ENCODE measurements at places on chromosomes 2 and 18.

GRCh38 chr2:94982675-94983074 is 42.8 kb upstream of the MAL start:
- DNase-seq: no peak

DNA sequence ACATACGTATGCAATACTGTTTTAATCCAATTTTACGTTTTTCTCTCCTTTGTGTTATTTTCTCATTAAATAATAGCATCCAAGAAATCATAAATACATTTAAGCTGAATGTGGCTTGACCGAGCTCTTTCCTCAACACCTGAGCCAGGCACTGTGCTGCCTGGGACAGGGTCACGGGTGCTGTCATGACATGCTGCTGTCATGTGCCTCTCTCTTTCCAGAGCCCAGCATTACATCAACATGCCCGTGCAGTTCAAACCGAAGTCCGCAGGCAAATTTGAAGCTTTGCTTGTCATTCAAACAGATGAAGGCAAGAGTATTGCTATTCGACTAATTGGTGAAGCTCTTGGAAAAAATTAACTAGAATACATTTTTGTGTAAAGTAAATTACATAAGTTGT is 94.1 kb upstream of the LDLRAD4 start:
- no peak for DNase-seq

DNA sequence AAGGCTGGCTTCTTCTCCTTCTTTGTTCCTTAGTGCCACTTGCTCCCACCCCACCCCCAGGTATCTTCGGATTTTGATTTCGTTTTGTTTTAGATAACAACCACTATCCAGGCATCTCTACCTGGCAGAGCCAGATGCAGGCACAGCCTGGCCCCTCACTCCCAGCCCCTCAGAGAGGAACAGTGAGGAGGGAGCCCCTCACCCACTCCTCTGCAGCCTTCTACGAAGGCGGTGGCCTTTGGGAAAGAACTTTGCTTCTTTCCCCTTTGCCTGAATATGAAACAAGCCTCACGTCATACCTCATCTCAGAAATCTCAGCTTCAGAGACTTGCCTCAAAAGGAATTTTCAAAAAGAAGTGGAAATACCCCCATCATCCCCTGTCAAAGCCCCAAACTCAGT is 6.3 kb upstream of the CYP26B1 start:
- no peak for DNase-seq

DNA sequence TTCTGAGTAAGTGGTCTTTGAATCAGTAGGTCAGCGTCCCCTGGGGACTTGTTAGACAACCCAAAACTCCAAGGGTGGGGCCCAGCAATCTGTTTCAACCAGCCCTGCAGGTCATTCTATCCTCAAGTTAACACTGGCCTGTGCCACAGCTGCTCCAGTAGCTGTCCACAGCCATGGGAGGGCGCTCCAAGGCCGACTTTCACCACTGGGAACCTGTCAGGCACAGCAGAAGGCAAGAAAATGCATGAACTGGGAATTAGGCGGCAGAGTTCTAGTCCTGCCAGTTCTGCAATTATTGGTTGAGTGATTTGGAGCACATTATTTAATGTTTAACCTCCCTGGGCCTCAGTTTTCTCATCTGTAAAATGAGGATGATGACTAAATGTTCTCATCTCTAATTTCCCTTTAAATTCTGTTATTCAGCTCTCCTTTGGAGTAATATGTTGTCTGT is 17.4 kb upstream of the MRPL33 start:
- DNase-seq: peak; percentile 77

- DNase-seq: no peak
Measured at GRCh38 chr2:41847744-41848441, 199.9 kb upstream of the PKDCC start.

DNA sequence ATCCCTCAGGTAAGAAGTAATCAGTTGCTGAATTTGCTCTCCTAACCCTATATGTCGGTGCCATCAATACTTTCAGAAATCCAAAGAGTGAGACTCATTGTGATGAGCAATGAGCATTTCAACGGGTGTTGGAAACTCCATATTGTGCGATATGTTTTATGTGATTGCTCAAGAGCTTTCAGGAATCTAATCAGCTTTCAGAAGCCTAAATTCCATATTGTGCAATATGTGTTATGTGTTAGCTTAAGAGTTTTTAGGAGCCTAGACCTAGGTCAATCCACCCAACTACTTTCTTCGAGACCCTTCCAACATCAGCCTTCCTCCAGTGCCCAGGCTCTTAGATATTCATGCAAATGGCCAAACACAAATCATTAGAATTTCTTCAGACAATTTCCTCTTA is 277.3 kb downstream of the DSC3 start:
- no peak for DNase-seq

GRCh38 chr2:188701836-188702235 is 272.3 kb upstream of the COL3A1 start:
- DNase-seq: no peak

DNA sequence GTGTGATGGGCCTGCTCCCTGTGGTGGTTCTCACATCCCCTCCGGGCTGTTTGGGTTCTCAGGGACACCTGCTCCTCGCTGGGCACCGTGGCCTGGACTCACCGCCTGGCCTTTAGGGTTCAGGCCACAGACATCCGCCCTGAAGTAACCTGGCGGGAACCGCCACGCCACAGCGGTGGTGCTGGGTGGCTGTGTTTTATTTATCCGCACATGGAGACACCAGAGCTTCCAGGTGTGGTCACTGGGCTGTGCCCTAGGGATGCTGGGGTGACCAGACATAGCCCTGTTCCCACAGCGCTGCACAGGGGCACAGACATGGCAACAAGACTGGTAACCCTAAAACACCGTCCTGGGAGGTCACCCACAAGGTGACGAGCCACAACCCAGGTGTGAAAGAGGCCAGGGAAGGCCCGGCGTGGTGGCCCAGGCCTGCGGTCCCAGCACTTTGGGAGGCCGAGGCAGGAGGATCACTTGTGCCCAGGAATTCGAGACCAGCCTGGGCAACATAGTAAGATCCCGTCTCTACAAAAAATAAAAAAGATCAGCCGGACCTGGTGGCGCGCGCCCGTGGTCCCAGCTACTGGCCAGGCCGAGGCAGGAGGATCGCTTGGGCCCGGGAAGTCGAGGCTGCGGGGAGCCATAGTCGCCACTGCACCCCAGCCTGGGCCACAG is 649 bp upstream of the HSBP1L1 start:
- DNase-seq: no peak

- no peak for DNase-seq
Measured at GRCh38 chr18:74692367-74693013, 94.8 kb downstream of the ZNF407 start.

DNA sequence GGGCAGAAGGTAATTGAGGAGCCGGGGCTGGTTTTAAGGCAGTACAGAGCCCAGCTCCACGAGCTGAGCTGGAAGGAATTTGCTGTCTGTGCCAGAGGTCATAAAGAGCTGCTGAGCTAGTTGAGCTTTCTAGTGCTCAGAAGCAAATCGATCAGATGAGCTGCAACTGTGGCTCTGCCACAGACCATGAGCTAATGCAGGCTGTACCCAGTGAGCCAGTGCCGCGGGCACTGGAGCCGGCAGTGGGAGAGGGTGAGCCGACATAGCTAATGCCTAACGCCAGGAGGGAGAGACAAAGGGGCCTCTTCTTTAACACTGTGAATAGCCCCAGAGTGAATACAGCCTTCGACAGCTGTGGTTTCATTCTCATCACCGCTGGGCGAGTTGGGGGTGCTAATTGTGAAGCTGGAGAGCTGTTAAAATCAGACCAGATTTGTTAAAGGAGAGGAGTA is 410.1 kb upstream of the TCF4 start:
- DNase-seq: no peak

- no peak for DNase-seq
Measured at GRCh38 chr2:61405813-61406212, 65.1 kb downstream of the USP34 start.

DNA sequence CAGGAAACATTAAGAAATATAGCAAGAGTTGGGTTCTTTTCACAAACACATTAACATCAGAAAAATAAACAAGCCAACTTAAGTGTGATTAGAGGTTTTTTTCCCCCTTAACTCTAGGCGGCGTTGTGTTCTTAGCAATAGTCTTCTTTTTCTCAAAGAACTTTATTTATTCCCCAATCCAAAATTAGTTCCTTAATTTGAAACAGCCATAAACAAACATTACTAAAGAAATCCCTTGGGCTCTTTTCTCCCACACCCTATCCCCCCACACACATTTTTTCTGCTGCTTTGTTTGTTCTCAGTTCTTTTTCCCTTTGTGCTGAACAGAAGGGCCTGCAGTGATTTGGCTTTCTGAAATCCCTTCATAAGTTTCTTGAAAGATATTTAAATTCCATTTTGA is 13.2 kb upstream of the MYO1B start:
- no peak for DNase-seq

DNA sequence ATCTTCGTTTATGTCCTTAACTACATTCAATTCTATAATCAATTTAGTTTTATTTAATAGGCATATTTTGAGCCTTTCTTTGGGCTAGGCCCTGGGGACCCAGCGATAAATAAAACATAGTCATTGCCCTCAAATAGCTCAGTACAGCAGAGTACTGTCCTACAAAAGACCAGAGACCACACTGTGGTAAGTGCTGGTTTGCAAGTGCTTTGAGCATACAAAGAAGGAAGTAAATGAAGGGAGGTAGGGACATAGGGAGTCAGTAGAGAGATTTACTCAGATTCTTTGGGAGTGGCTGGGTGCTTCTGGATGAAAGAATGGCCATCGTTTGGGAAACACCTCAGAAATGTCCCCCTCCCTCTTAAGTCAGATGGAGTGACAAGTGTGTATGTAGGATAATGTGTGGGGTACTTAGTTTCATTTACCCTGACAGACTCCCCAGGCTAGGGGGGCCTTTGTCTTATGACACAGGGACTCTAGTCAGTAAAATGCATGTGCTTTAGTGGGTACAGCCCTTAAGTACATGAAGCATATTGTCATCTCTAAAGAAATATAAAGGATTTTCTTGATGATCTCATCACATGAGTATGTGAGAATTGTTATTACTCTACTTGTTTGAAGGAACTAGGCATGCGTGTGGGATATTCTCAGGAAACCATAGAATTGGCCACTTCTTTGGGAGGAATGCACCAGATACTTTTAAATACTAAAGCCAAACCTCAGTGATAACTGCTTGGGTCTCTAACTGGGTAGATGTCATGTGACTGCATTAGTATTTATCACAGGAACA is 35.1 kb downstream of the MAPRE2 start:
- no peak for DNase-seq

- DNase-seq: no peak
Measured at GRCh38 chr2:12363569-12363968, 353.2 kb upstream of the TRIB2 start.

- DNase-seq: no peak
Measured at GRCh38 chr2:152024477-152024876, 74.4 kb downstream of the CACNB4 start.

DNA sequence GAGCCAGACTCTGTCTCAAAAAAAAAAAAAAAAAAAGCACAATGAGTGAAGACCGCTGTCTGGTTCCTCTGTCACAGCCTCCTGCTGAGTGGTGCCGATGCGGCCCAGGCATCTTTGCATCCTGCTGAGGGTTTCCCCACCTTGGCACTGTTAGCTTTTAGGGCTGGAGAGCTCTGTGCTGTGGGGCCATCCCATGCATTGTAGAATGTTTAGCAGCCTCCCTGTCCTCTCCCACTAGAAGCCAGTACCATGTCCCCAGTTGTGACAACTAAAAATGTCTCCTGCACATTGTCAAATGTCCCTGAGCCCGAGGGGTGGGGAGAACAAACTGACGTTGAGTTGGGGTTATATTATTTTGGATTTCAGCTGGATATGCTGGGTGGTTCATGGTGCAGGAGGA is 7.9 kb upstream of the COLEC11 start:
- no peak for DNase-seq

- DNase-seq: no peak
Measured at GRCh38 chr2:72013726-72014125, 133.9 kb downstream of the CYP26B1 start.

DNA sequence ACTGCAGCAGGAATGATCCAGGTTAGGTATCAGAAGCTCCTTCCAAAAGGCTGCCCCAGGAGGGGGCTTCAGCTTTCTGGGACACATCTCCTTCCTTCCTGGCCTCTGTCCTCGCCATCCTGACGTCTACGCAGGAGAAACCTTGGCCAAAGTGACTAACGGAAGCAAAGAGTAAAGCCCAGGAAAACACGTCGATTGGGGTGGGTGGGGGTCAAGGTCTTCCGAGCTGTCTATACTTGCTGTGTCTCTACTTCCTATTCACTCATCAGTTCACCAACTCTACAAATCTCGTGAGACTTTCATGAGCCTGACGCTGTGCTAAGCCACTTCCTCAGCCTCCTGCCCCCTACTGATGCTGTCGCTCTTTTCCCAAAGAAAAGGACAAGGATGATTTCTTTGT is 212.6 kb downstream of the TNS1 start:
- peak; percentile 64 for DNase-seq

GRCh38 chr2:106719222-106719621 is 166.7 kb downstream of the ST6GAL2 start:
- DNase-seq: no peak

GRCh38 chr2:64658269-64658668 is 4.6 kb upstream of the SERTAD2 start:
- DNase-seq: peak; percentile 87

- DNase-seq: no peak
Measured at GRCh38 chr2:193461431-193461934, 1266.8 kb upstream of the TMEFF2 start.

GRCh38 chr2:176395273-176395854 is 126.1 kb downstream of the MTX2 start:
- DNase-seq: no peak

GRCh38 chr2:169664600-169664977 is 29.6 kb downstream of the CFAP210 start:
- DNase-seq: no peak

DNA sequence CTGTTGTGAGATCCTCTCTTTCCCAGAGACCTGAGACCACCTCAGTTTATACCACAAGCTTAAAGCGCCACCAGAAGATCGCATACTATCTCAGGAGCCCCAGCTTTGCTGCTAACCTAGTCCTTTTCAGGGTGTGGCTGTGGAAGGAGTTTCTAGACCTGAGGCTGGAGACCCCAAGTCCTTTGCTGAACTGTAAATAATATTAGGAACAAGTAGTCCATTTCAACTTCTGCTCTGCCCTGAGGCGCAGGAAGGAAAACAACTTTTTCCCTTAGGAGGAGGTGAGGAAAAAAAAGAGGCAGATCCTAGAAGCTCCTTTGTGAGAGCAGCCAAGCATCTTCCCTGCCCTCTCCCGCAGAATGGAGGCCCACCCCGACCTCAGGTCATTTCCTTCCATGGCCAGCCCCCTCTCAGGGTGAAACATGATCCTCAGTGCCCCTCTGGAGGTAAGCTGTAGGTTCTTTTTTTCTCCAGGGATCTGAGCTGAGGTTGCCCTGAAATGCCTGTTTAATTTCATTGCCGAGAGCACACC is 122.8 kb upstream of the LGALSL start:
- DNase-seq: no peak

- DNase-seq: no peak
Measured at GRCh38 chr2:154306266-154306970, 392.1 kb upstream of the KCNJ3 start.

- no peak for DNase-seq
Measured at GRCh38 chr2:216372761-216373291, 543 bp upstream of the MARCHF4 start.

GRCh38 chr18:10012526-10012925 is 98.7 kb downstream of the VAPA start:
- DNase-seq: no peak

GRCh38 chr18:76448256-76449110 is 46.6 kb downstream of the ZNF516 start:
- DNase-seq: no peak

- no peak for DNase-seq
Measured at GRCh38 chr2:104658904-104659591, 194.9 kb upstream of the POU3F3 start.

GRCh38 chr2:16622399-16622968 is 43.1 kb downstream of the CYRIA start:
- DNase-seq: peak; percentile 23
